ENCODE measurements at places on chromosomes 2 and 18.

DNA sequence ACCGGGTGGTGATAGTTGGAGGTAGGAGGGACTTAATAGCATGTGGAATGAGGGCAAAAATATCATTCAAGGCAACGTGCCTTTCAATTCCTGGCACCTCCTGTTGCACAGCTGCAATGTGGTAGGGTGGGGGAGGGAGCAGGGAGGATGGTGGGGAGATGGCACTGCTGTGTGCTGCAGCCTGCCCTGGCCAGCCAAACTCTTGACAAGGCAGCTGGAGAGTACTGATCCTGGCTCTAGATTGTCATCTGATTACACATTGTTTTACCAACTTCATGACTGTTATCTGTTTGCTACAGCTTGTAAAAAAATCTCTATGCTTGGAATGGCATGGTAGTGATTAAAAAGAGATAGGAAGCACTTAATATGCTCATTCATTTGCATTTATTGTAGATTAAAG lies 47.7 kb downstream of the PLCL1 start:
- H3K36me3 ChIP-seq, result peaks cover 1% of the 10 kb centered on the region
- no peak overlapping the region for H3K27ac ChIP-seq
- DNase-seq, result no peak
- H3K4me3 ChIP-seq, result no peak overlapping the region

DNA sequence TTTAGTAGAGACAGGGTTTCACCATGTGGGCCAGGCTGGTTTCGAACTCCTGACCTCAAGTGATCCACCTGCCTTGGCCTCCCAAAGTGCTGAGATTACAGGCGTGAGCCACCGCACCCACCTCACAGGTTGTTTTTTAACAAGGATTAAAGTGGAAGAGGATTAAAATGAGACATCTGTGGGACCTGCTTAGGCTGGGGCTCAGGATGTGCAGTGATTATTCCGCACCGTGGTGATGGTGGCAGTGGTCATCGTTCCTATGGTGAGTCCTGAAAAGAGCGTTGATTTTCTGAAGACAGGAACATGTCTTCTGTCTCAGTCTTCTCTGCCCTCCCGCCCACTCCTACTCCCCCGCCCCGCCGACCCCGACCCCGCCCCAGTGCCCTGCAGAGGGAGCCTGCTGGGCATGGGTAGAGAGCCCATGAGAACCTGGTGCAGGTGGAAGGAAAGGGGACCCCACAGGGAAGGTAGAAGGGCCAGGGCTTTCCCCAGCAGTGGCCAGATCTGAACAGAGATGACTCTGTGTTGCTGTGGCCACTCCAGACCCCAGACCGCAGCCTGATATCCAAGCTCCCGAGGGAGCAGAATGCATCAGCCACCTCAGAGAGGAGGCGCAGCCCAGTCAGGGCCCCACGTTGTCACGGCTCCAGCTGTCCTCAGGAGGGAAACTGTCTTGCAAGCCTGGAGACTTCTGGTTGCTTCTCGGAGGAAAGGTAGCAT lies 34.5 kb upstream of the FOSL2 start:
- no peaks in the 10 kb centered on the region for H3K36me3 ChIP-seq
- no peak for DNase-seq
- peaks cover 39% of the 10 kb centered on the region for H3K4me1 ChIP-seq
- H3K27ac ChIP-seq, result peak overlapping the region; percentile 67

- H3K27me3 ChIP-seq, result peaks cover 56% of the 10 kb centered on the region
- peaks cover 5% of the 10 kb centered on the region for H3K4me1 ChIP-seq
- no peak for DNase-seq
These were observed 2.5 kb downstream of the CHN1 start for GRCh38 chr2:175002547-175003274.

DNA sequence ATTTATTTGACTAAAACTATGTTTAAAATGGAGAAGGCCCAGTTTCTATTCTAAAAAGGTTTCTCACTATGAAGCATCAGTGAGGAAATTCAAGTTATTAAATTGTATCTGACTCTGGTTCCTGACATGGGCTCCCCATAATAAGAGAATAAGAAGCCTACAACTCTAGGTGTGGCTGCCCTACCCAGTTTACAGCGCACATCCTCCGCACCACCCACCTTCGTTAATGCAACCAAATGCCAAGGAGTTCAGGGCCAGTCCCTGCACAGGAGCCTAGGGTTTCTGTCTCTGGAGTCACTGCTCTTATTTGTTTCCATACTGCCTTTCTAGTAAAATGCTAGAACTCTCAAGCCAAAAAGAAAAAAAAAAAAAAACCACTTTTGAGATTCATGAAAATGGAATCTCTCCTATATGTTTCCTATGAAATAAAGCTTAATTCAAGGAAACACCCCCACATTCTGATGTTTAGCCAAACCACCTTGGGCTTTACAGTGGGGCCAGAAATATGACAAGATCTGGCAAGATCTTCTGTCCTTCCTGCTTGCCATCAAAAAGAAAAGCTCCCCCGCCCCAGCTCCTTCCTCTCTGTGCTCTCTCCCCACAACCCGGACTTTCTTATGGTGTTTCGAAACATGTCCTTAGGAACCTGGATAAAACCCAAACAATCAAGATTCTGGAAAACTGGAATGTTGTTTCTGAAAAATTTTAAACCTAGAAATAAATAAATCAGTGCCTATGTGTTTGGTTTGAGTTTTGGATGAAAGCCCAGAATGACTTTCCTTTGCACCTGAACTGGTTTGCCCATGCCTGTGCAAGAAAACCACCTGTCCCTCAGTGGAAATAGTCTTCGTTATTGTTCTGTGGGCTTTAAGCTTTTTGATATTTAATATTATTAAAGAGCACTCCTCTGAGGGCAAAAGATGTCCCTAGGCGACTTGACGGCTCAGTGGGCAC lies 136.7 kb downstream of the SP3 start:
- no peaks in the 10 kb centered on the region for H3K4me1 ChIP-seq
- DNase-seq, result no peak
- H3K27ac ChIP-seq, result no peak overlapping the region
- H3K27me3 ChIP-seq, result peaks cover 11% of the 10 kb centered on the region
- no peak overlapping the region for H3K4me3 ChIP-seq

- H3K4me1 ChIP-seq, result peaks cover 20% of the 10 kb centered on the region
- H3K36me3 ChIP-seq, result no peaks in the 10 kb centered on the region
- no peak overlapping the region for H3K4me3 ChIP-seq
These were observed 100.6 kb upstream of the ST3GAL5 start for GRCh38 chr2:85989288-85989865.

GRCh38 chr2:147416099-147416498 lies 428.7 kb upstream of the ACVR2A start:
- DNase-seq, result no peak
- no peak overlapping the region for H3K4me3 ChIP-seq
- H3K36me3 ChIP-seq, result no peaks in the 10 kb centered on the region
- peaks cover 3% of the 10 kb centered on the region for H3K27me3 ChIP-seq
- H3K27ac ChIP-seq, result peak overlapping the region; percentile 8

DNA sequence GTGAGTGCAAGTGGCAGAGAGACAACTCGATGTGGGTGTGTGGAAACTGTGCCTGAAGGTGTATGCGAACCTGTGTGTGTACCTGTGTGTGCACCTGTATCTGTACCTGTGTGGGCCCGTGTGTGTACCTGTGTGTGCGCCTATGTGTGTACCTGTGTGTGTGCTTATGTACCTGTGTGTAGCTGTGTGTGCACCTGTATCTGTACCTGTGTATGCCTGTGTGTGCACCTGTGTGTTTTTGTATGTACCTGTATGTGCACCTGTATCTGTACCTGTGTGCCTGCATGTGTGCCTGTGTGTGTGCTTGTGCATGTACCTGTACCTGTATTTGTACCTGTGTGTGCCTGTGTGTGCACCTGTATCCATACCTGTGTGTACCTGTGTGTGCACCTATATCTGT lies 150.6 kb downstream of the MYT1L start:
- no peaks in the 10 kb centered on the region for H3K36me3 ChIP-seq
- H3K4me3 ChIP-seq, result no peak overlapping the region
- H3K27me3 ChIP-seq, result no peaks in the 10 kb centered on the region
- DNase-seq, result no peak
- no peaks in the 10 kb centered on the region for H3K4me1 ChIP-seq
- H3K27ac ChIP-seq, result no peak overlapping the region

GRCh38 chr2:220687231-220687843 lies 884.8 kb downstream of the EPHA4 start:
- no peaks in the 10 kb centered on the region for H3K4me1 ChIP-seq
- no peaks in the 10 kb centered on the region for H3K36me3 ChIP-seq
- no peak overlapping the region for H3K4me3 ChIP-seq
- H3K27me3 ChIP-seq, result peaks cover 2% of the 10 kb centered on the region

DNA sequence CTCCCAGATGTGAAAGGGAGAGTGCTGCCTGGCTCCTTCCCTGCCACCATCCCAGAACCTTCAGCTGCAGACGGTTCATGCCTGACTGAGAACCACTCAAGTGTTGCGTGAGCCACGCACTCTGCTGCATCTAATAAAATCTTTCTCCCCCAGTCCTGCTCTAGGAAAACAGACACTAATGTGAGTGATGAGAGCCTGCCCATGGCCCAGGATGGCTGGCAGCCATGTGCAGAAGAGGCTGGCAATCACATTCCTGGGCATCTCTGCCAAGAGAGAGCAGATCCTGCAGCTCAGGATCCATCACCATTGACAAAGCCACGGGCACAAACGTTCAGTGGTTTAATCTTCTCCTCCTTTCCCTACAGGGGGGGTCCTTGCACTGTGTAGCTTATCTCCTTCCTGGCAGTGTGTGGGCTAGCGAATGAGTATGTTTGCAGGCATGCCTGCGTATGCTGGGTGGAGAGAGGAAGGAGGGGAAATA lies 477.5 kb downstream of the SLC4A3 start:
- H3K4me3 ChIP-seq, result no peak overlapping the region
- no peak overlapping the region for H3K27ac ChIP-seq
- no peak for DNase-seq
- H3K4me1 ChIP-seq, result no peaks in the 10 kb centered on the region

DNA sequence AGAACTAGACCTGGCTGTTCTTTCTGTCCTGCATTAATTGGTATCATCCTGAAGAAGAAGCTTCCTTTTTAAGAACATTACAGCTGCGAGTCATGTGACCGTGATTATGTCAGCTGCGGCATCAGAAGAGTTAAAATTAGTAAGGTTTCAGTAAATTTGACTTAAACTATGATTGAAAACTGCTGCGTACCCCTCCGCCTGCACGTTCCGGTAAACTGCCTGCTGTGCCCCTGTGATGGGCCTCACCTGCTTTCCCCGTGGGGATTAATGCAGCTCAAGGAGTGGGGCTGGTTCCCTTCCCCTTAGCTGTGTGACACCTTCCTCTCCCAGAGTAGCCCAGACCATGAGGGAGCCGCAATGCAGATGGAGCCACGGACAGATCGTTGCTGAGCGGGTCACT lies 36.1 kb upstream of the MYO3B start:
- H3K4me1 ChIP-seq, result no peaks in the 10 kb centered on the region
- DNase-seq, result no peak
- H3K27ac ChIP-seq, result no peak overlapping the region
- H3K36me3 ChIP-seq, result no peaks in the 10 kb centered on the region
- peaks cover 6% of the 10 kb centered on the region for H3K27me3 ChIP-seq
- no peak overlapping the region for H3K4me3 ChIP-seq

DNA sequence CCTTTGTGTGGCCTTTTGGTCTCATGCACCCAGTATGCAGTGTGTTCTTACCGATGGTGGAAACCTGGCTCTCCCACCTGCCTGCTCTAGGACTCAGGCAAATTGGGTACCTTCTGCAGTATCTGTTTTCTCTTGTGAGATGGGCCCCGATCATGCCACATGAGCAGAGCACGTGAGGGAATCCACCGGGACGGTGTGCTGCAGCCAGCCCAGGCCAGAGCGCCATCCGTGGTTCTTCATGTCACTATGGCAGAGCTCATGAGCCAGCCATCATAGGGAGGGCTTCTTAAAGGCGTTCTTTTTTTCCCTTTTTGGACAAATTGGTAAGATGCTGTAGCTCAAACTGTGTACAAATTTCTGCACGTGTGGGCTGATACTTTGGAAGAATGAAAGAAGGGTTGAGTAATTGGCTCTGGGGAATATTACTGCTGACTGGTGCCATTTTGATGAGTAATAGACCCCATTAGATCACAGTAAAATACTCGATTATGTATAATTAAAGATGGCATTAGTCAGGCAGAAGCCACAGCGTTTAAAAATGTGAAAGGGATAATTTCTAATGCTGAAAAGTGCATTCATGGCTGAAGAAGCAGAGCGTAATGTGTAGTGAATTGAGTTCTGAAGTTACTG lies 19.2 kb downstream of the SH3RF3 start:
- H3K36me3 ChIP-seq, result peaks cover 2% of the 10 kb centered on the region
- H3K27me3 ChIP-seq, result peaks cover 46% of the 10 kb centered on the region
- H3K27ac ChIP-seq, result no peak overlapping the region
- DNase-seq, result no peak
- peaks cover 30% of the 10 kb centered on the region for H3K4me1 ChIP-seq

- no peak overlapping the region for H3K4me3 ChIP-seq
- H3K27me3 ChIP-seq, result peaks cover 4% of the 10 kb centered on the region
- no peak overlapping the region for H3K27ac ChIP-seq
- H3K36me3 ChIP-seq, result no peaks in the 10 kb centered on the region
These were observed 22.8 kb downstream of the SNORC start for GRCh38 chr2:232892843-232893242.

GRCh38 chr18:61503688-61504087 lies 170.5 kb downstream of the CDH20 start:
- H3K36me3 ChIP-seq, result no peaks in the 10 kb centered on the region
- H3K27me3 ChIP-seq, result peaks cover 2% of the 10 kb centered on the region
- H3K27ac ChIP-seq, result no peak overlapping the region
- no peak overlapping the region for H3K4me3 ChIP-seq

- no peaks in the 10 kb centered on the region for H3K27me3 ChIP-seq
- no peaks in the 10 kb centered on the region for H3K36me3 ChIP-seq
- peak; percentile 20 for DNase-seq
These were observed 124.8 kb downstream of the AFF3 start for GRCh38 chr2:100017633-100018032.

DNA sequence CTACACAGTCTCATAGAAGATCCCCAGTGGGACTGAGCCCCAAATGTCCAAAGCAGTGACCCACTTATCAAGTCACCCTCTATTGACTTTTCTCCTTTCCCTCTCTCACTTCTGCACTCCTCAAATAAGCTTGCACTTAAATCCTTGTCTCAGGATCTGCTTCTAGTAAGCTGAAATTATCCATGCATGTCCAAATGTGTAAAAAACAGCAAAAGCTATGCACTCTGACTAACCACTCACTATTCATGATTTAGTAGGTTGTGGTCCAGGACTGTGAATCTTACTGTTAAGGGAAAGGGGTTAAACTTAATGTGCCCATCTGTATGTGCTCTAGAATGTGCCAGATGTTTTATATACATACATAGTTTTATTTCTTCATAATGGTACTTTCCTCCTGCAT lies 115.4 kb downstream of the SCG2 start:
- no peak overlapping the region for H3K4me3 ChIP-seq
- no peaks in the 10 kb centered on the region for H3K27me3 ChIP-seq
- no peak overlapping the region for H3K27ac ChIP-seq
- no peak for DNase-seq

- no peak overlapping the region for H3K4me3 ChIP-seq
- H3K27ac ChIP-seq, result no peak overlapping the region
- peaks cover 11% of the 10 kb centered on the region for H3K4me1 ChIP-seq
- no peak for DNase-seq
- H3K27me3 ChIP-seq, result peaks cover 3% of the 10 kb centered on the region
These were observed 15.9 kb upstream of the ARMC9 start for GRCh38 chr2:231182513-231182899.

DNA sequence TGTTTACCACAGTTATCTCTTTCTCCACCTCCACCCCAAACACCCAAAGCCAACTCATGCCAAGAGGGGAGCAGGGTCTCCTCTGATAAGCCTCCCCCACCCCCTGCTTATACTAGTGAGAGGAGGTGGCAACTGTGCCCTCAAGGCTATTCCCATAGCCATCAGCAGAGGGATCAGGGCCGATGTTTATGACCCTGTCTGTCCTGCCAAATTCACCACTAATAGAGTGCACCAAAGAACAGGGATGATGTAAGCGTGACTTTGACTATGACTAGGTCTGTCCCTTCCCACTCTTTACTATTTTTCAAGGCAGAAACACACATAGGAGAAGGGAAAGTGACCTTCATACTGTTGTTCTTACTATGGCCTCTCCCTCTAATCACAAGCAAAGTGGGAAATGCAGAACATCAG lies 74.6 kb downstream of the CLHC1 start:
- no peak overlapping the region for H3K27ac ChIP-seq
- peaks cover 6% of the 10 kb centered on the region for H3K4me1 ChIP-seq
- DNase-seq, result no peak
- no peaks in the 10 kb centered on the region for H3K36me3 ChIP-seq

Data from activated CD4-positive, alpha-beta T cell treated with anti-CD3 and anti-CD28 coated beads, Interleukin-2, amount 10 ng/mL, durations not matched to agents 24 days and 14 days (primary cell).